ENCODE measurements at places on chromosomes 2 and 18.

DNA sequence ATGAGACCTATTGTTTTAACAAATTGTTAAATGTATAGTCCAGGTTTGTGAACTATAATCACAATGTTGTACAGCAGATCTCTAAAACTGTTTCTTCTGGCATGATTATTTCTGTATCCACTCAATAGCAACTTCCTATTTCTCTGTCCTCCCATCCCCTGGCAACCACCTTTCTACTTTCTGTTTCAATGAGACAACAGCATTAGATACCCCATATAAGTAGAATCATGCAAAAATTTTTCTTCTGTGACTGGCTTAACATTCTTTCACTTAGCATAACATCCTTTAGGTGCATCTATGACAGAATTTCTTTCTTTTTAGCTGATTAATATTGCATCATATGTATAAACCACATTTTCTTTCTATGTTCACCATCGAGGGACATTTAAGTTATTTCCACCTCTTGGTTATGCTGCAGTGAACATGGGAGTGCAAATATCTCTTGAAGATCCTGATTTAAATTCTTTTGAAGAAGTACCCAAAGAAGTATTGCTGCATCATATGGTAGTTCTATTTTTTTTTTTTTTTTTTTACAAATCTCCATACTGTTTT, 713.5 kb downstream of the LRP1B start:
- no peak for DNase-seq

DNA sequence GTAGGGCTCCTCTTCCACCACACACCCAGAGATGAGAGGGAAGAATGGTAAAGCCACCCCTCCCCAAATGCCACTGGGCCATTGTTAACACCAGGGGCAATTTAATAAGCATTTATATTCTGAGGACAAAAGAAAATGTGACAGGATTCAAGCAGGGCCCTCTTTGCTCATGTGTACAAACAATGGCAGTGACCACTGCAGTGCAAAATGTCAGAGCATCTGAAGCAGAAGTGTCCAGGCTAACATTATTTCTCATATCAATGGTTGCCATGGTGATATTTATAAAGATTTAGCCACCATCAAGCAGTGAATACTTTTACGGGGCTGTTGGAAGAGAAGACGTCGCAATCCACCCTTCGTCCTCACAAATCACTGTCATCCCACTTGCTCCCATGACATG, 10.8 kb upstream of the EPB41L3 start:
- DNase-seq, result no peak

DNA sequence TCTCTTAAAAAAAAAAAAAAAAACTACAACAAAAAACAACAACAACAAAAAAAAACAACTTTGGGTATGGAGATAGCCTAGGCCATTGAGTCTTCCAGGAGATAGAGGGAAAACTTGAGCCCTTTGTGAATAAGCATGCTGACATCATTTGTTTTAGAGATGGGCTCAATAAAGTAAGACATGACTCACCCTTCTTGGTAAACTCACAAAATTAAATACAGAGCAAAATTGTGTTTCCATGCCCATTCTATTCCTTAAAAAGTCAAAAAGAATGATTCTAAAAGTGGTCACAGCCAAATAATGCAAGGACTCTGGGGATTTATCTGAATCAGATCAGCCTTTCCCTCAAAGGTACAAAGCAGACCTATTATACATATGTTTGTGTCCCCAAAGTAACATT, 117.4 kb downstream of the ETAA1 start:
- no peak for DNase-seq

GRCh38 chr2:190432567-190433231, 24.5 kb downstream of the MFSD6 start:
- no peak for DNase-seq

DNA sequence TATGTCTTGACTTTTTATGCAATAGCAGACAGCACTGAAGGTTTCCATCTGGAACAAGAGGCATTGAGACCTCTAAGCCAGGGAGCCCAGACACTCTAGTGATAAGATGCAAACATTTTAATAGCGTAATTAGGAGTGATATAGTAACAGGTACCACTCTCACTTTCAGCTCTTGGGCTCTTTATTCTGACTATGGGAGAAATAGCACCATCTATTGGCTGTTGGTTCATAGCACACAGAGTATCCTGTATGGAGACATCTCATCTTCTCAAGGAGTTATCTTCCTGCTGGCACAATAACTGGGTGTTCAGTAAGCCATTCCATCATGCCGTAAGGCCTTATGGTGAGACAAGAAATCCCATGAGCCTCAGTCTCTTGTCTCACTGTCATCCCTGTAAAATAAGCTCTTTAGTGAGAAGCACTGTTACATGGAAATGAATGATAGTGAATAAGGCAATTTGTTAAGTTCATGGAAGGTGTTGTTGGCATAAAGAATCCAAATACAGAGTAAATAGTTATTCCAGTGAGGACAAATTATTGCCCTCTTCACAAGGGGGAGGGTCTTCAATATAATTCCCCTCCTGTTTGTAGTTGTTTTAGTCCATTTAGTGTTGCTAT, 48.3 kb downstream of the THUMPD2 start:
- no peak for DNase-seq

GRCh38 chr2:30705711-30706533, 101.3 kb downstream of the CAPN13 start:
- no peak for DNase-seq

- no peak for DNase-seq
Measured at GRCh38 chr18:58106289-58107070, 62.5 kb downstream of the NEDD4L start.

DNA sequence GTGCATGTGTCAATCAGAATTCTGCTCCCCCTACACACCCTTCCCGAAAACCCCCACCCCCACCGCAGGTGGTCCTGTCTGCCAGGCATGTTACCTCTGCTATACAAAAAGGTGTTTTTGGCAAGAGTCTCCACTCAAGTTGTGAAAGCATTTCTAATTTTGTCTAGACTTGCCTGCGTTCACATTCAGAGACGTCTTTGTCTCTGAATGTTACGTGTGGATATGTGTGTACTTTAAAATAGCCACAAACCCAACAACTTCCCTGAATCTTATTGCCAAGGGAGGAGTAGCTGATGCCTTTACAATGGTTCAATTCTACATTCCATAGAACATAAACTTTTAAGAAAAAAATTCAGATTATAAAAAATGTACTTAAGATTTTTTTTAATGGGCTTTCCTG, 66.6 kb downstream of the ITGA4 start:
- no peak for DNase-seq

GRCh38 chr2:13193900-13194299, 477.2 kb downstream of the TRIB2 start:
- no peak for DNase-seq

Measured in cortex of kidney (tissue), 1 donor.